ENCODE measurements at places on chromosomes 4 and X.

DNA sequence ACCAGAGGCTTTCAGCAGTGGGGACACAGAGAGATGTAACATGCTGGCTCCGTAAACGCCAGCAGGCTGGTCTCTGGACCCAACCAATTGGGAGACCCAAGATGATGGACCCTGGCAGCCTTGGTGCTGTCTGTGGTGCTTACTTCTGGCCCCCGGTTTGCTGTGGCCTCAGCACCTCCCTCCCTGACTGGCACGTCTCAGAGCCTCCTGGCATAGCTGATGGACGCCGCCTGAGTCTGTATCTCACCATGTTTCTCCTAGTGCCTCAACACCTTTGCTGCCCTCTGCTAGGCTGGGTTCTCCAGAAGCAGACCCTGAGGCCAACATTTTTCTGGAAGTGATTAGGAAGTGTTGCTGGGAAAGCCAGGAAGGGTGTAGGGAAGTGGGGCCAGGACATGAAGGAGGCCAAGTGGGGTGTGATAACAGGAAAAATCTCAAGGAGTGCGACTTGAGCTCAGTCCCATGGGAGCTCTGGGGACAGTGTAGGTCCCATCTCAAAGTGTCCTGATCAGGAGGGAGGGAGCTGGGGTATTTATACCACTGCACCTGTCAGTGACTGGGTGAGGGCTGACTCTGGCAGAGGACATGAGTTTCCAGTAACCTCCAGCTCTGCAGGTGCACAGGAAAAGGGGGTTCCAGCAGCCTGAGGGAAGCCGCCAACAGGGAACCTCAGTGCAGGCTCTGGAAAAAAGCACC, 31.8 kb downstream of the PPP2R2C start:
- DNase-seq = no peak

- DNase-seq = no peak
Observed at GRCh38 chr4:35520059-35520458, 724.3 kb downstream of the ARAP2 start.

DNA sequence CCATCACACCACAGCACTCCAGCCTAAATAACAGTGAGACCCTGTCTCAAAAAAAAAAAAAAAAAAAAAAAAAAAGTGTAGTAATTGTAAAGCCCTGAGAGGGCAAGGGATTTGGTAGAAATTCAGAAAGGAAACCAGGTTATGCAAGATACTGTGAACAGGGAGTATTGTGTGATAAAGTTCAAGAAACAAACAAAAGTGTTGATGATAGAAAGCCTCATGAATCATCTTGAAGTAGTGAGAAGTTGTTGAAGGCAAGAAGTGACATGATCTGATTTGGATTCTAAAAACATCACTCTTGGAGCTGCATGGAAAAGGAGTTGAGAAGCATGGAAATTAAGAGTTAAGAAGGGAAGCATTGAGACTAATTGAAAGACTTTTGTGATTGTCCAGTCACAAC, 102.2 kb downstream of the RAP1GDS1 start:
- DNase-seq = no peak

DNA sequence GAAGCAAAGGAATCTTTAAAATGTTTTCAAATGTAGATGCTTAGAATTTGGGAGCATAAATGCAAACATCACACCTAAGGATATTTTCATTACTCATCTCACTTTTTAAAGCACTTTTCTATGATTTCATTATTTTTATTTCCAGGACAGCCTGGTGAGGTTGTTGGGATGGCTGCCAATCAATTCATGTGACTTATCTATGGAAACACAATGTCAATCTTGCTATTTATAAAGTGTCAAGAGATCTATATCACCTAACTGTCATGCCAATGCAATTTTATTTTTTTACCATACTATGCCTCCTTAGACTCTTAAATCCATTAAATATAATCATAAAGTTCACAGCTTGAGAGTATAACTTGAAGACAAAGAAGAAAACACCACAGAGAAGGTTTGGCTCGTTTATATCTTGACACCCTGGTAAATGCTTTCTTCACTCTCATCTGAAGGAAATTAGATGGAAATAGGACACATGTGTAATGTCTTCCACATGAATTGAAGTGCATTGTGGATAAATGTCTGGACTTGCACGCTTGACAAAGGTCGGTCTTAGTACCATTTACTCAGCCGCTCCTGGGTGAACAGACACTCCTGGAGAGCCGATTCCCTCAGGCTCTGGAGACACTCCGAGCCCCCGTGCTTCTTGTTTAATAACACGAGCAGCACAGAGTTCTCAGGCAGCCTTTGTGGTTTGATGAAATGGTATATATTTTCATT, 425.7 kb upstream of the FAT1 start:
- DNase-seq = no peak

DNA sequence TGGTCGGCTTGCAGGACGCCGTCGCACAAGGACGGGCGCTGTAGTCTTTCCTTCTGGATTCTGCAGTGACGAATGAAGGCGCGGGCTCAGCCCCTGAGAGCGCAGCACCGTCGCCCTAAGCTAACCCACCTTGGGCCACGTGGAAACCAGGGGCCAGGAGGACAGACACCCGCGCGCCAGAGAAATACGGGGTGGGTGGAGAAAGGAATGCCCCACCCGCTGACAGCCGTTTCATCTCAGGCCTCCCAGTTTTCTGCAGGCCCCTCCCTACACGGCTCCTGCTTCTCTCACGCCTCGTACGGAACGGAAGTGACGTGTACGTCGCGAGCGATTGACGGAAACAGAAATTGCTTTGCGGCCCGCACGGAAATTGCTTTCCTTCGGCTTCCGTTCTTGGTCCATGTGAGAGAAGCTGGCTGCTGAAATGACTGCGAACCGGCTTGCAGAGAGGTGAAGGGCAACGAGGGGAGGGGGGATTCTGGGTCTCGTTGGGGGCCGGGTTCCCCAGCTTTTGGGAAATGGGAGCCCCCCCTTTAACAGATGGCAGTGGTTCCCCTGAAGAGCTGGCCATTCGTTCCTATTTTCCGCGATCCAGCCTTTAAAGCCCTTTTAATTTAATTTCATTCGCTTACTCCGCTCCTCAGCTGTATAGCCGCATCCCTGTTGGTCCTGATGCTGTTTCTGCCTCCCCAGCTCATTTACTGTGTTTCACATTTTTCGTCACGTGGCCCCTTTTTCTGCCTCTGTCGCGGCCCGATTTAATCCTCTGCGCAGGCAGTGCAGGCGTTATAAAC, at the start of gene UTP14A:
UTP14A (plus strand) TSS at position 378 of the 794 bp plus-strand sequence; CDS start at position 425, 47 bp downstream.
- peak; percentile 60 for DNase-seq

- no peak for DNase-seq
Observed at GRCh38 chr4:175308236-175308635, 390.1 kb downstream of the ADAM29 start.

- DNase-seq = no peak
Observed at GRCh38 chr4:147219145-147219544, 261.8 kb upstream of the EDNRA start.

DNA sequence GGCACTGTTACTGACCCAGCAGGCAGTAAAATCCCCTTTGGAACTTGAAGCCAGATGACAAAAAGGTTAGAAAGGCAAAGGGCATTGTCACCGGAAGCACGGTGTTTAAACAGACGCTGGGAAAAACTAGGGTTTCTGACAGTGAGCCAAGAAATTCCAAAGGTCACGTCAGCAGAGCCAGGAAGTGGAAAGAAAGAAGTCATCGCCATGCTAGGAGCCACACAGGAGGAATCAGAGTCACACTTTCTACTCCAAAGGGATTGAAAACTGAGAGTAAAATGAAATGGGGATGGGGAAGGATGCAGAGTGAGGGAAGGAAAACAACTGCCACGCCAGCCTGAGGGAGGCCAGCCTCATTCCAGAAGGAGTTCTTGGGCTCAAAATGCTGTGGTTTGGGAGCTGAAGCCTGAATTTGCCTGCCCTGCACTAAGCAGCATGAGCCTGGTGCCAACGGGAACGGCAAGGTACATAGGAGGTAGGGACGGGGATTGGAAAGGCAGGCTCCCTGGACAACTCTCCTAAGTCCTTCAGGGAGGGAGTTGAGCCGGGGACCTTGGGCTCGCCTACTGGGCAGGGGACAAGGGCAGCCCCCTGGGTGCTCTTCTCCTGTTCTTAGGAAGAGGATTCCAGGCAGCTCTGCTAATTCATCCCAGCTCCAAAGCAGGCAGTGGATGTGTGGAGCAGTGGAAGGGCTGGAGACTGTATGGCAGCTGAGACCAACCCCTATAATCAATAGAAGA, 66.8 kb downstream of the SOWAHB start:
- DNase-seq = no peak

- no peak for DNase-seq
Observed at GRCh38 chrX:129553619-129554288, 13.7 kb downstream of the OCRL start.

DNA sequence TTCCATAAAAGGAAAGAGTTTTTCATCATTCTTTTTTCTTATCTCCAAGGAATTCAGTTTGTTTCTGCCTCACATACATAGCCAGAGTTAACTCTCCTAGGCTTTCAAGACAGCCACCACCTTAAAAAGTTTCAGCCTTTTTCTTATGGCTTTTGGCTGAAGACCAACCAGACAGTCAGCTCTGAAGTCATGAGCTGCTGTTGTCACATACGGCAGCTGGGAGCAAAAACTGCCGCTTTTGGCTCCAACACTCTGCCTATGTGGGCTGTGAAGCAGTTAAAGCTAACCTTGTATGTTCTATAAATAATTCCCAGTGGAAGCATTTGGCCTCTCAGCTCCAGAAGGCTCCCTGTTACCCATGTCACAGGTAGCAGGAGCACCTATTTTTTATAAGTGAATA, 104.1 kb downstream of the KLHL4 start:
- DNase-seq = no peak
